Activated T-cell treated with anti-CD3 and anti-CD28 coated beads for 24 hours (primary cell): ENCODE measurements at places on chromosomes 2 and 18.
A peak's percentile ranks its signal among the peaks of the same experiment; 100 is the strongest.

DNA sequence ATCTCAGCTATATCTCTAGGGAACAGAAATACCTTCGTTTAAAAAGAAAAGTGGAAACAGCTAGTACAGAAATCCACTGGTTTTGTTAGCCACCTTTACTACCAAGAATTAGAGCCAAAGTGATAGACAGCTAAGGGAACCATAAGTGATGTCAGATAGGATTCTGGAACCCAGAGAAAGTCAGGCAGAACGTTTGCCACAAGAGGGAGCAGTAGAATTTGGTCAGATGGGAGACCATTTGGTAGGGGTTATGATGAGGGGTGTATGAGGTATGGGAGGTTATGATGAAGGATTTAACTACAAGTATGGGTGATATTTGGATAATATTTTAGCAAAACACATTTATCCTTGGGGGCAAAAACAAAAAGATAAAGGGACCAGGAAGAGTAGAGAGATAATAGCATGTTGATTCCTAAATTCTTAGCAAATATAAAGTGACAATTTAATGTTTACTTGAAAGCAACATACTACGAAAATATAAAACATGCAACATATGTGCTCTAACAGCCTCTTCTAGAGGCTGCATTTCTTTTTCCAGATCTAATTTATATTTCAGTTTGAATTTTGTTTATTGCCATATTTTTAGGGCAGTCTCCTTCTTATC, 3.3 kb downstream of the SLC8A1 start:
- no peak for DNase-seq

DNA sequence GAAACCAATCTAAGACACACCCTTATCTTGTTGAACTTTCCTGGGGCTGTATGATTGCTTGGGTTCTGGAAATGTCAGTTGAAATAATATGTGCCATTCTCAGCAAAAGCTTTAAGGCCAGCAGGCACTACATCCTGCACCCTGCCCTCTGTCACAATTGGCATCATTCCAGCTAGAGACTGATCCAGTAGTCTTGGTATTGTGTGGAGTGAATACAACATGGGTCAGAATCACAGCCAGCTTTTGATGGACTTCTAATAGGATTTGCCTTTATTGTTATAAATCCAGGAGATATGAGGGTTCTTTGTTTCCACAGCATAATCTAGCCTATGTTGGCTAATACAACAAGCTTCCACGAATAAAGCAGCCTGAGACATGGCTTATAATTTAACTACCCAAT, 617.0 kb upstream of the CDH2 start:
- no peak for DNase-seq

GRCh38 chr18:9825571-9826073, 60.2 kb upstream of the TXNDC2 start:
- DNase-seq, result no peak

- DNase-seq, result no peak
Observed at GRCh38 chr18:9796935-9797549, 88.7 kb upstream of the TXNDC2 start.

DNA sequence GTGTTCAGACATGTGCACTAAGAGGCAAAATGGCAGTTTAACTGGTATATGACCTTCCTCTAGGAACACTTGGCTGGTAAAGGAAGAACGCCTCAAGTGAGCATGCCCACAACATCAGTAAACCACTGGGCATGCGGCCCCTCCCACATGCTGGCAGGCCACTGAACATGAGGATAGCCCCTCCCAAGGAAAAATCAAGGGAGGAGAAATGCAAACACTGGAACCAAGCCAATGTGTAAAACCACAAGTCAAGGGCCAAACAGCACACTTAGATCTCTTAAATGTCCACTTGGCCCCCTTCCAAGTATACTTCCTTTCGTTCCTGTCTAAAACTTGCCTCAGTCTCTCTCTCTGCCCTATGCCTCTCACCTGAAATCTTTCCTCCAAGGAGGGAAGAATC, 980.8 kb downstream of the TSN start:
- DNase-seq, result no peak

- no peak for DNase-seq
Observed at GRCh38 chr2:29000956-29001355, 19.9 kb downstream of the TOGARAM2 start.

GRCh38 chr18:41059126-41059415, 896.0 kb upstream of the PIK3C3 start:
- no peak for DNase-seq

DNA sequence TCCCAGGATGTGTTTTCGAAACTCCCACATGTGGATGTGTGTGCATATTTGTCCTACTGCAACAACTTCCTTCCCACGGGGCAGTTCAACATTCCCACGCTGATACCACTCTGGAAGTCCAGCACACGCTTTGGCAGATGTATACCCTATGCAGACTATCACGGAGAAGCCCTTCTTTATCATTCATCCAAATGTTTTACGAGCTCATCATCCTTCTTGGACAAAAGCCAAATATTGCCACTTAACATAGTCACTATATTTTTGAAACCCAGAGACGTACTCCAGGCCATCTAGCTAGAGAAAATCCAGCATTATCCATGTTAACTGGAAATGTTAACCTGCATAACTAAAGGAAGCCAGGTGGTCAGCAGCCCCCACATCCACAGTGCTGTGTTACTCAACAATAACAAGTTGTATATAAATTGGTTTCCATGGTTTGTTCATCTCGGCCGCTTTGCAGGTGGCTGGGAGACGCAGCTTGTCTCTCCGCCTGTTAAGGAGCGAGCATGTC, 131.5 kb downstream of the ZNF532 start:
- DNase-seq, result no peak

DNA sequence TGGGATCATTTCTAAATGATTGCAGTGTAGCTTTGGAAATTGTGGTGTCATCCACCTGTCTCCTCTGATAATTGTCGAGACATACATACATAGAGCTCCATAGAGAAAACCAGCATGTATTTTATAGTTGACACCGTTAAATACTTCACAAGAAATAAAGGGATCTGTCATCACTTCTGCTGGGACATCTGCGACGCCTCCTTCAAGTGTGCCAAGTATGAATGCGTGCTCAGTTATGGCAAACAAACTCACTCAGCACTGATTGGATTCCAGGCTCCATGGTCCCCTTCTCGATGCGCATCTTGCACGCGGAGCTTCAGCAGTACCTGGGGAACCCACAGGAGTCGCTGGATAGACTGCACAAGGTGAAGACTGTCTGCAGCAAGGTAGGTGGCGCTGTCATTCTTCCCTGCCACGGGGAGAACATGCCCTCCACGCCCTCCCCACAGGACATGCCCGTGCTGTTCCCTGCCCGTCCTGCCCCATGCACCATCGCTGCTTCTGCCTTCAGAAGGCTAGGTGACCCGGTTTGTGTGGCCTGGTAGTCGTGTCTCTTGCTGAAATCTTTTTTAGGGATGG, 64.1 kb downstream of the TRAPPC12 start:
- no peak for DNase-seq

DNA sequence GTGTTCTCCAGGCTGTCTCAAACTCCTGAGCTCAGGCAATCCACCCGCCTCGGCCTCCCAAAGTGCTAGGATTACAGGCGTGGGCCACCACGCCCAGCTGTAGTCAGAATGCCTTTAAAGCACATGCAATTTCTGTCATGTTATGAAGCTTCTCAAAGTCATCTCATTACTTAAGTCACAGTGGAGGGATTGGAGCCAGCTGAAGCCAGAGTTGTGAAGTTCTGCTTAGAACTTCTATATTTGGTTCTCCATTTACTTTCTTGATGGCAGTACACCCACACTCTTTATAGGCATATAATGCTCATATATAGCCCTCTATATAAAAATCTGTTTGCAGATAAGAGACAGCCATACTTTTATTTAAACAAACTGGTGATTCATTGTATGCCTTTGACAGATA, 68.8 kb upstream of the CWC22 start:
- no peak for DNase-seq

DNA sequence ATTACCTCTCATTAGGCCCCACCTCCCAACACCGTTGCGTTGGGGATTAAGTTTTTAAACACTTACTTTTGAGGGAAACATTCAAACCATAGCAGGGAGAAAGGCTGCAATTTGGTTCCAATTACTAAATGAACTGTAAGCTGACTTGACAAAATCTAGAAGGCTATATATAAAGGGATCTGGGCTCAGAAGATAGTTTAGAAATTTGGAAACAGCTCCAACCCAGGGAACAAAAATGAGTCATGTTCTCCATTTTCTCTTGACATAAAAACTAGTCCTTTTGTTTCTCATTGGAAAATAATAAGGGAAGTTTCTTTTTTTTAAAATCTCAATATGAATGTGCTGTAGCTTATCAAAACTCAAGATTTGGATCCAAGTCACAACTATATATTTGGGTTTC, 17.5 kb downstream of the MOGAT1 start:
- no peak for DNase-seq

GRCh38 chr2:203857656-203858055, 9.9 kb upstream of the CTLA4 start:
- no peak for DNase-seq

GRCh38 chr2:69692424-69692823, 48.9 kb upstream of the AAK1 start:
- DNase-seq, result no peak

- no peak for DNase-seq
Observed at GRCh38 chr2:145356056-145356455, 836.1 kb upstream of the ZEB2 start.

DNA sequence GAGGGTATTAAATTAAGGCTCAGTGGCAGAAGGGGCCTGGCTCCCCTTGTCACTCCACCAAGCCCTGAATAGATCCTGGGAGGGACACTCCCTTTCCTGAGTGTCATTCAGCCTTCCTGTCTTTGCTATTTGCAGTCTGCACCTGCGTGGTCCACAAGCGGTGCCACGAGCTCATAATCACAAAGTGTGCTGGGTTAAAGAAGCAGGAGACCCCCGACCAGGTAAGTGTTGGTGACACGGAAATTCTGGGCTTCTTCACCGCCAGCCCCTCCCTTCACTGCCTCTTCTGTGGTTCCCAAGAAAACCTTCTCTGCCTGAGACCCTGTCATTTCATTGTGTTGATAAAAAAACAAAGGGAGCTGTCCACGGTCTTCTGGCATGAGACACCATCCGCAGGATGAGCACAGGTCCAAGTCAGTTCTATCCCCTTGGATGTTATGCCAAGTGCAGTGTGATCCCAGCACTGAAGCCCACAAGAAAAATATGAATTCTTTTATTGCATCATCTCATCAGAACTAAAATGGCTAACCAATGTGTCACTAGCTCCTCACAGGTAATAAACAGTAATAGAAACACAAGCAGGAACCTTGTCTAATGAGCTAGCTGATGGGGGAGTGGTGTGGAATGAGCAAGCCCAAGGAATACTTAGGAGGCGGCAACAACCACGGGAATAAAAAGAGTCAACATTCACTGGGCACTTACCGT, 316.9 kb upstream of the EPAS1 start:
- DNase-seq, result no peak

DNA sequence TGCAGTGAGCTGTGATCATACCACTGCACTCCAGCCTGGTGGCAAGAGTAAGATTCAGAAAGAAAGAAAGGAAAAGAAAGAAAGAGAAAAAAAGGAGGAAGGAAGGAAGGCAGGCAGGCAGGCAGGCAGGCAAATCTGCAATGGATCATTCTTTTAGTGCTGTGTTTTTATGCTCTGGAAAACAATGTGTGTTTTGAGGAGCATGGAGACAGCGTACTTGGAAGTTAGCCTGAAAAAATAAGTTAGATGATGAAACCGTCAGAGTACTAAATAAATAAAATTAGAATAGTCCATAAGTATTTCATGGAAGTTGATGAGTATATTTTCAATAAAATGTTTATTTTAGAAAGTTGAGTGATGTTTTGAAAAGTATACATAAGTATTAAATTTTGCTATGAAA, 366.4 kb upstream of the CDH20 start:
- no peak for DNase-seq

DNA sequence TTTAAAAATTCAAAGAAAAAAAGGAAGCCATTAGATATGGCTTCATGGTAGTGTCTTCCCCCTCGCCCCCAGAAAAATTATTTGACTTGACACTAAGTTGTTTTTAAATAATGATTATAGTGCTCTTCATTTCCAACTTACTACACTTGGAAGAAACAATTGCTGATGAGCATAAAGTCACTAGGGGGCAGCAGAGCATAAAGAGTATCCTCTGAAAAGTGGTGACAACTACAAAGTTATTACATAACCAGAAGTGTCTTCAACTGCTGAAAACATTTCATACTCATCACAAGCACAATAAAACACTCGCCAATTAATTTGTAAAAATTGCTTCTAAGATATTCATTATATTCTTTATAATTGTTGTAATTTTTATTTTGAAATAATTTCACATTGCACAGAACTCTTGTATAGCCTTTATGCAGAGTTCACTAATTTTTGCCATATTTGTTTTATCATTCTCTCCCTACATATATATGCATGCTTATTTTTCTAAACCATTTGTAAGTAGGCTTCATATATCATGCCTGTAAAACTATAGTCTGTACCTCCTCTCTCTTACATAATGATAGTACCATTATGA, 54.9 kb downstream of the EXOC6B start:
- DNase-seq, result peak; percentile 50

DNA sequence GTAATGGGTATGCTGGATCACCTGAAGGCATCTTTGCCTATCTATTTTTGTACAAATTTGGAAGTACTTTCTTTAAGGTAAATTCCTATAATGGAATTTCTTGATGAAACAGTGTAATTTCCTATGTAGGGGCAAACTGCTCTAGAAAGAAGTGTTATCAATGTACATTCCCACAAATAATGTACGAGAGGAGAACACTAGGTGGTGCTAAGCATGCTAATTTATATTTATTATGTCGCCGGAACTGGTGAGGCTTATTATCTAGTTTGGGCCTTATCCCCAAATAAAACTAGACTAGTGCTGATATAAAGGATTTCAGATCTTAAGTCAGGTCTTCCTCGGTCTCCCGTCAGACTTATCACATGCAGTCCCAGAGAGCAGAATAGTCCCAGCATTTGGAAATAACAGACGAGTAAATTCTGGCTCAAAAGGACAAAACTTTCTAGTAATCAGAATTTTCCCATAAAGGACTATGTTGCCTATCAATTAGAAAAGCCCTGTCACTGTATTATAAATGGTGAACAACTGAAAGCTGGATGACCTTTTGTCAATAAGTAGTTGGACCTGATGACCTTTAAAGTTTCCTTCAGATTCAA, 86.9 kb upstream of the RBBP8 start:
- DNase-seq, result no peak

DNA sequence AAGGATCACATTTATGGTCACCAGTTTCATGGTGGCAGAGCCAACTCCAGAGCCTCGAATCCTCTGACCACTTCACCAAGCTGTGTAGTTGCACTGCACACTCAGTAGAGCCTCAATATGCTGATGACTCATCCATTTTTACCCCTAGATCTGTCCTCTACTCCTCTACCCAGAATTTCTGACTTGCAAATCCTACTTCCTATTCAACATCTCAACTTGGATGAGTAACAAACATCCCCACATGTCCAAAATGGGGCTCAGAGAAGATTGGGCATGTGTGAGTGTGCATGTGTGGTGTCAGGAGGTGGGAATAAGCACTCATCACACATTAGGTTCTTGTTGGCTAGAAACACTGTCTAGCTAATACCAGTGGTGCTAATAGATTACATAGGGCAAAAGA, 57.8 kb upstream of the IGFBP2 start:
- DNase-seq, result no peak

GRCh38 chr2:8515864-8516533, 165.9 kb upstream of the ID2 start:
- DNase-seq, result no peak
